CD4-positive, alpha-beta memory T cell (primary cell): ENCODE measurements at places on chromosomes 1 and 21. TPM values are rescaled to one million over a fixed set of nuclear protein-coding genes. Genes with fewer than 3 reads are reported as not detected.

- no peak for DNase-seq
Measured at GRCh38 chr1:22780696-22781095, 70.1 kb downstream of the EPHB2 start.

DNA sequence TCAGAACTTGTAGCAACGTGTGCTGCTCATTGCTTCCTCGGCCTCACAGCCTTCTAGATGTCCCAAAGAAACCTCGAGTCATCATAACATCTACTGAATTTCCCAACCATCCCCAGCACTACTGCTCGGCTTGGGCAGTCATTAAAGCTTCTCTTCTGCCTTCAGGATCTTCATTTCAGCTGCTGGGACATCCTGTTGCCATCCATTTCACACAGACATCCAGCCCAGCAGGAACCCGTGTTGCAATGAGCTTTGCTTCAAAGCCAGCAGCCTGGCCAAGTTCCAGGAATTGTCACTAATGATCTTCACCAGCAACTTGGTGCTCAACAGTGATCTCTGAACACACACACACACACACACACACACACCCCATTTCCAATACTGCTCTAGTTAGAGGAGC, 18.5 kb downstream of the WLS start:
- DNase-seq: no peak

DNA sequence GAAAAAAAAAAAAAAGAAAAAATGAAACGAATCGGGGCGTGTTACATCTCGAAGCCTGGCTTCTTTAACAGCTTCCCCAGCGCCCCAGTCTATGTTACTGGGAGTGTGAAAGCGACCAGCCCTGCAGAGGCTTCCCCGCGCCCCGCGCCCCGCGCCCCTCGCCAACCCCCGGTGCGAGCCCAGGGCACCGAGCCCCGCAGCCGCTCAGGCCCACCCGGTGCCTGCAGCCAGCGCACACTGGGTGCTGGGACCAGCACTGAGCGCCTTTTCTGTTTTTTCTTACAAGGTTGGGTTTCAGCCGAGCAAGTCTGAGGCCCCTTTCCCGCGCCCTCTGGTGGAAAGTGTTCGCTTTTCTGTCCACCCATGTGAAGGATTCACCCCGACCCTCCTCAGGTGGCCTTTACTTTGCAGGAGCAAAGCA, 42.1 kb upstream of the ZNF496 start:
- DNase-seq: peak; percentile 45

DNA sequence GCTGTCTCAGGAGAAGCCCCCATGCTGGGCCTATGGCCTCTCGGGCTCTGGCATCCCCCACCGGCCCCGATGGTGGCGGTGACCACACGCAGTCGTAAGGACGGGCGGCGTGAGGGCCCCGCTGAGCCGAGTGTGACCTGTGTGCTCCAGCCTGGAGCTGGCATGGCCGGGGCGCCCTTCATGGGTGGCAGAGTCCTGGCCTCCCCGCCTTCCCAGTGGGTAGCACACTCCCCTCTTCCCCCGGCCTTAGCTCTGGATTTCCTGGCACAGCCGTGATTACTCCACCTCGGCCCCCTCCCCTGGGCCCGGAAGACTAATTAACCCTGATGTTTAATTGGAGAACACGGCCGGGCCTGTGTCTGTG, 44.6 kb downstream of the SLX9 start:
- DNase-seq: no peak

DNA sequence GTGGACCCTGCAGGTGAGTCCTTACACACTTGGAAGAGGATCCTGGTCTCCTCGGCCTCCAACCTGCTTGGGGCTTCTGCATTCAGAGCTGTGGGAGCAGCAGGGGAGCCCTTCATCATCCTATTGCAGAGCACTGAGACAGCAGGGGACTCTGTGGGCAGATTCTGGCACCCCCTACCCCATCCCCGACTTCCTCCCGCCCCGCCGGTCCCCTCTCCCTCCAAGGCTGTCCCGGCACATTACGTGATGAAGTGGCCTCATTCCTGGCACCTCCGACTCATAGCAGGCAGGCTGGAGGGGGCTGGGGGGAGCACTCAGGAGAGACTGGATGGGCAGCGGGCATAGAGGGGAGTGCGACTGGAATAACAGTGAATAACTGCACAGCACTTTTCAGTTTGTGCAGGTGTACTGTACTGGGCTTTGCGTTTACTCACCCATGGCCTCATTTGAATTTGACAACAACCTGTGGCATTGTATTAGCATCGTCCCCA, 394.1 kb downstream of the MATN1 start:
- DNase-seq: no peak

GRCh38 chr1:210707300-210708240, 378.9 kb downstream of the HHAT start:
- DNase-seq: no peak

GRCh38 chr1:112818990-112819689, 104.0 kb upstream of the PPM1J start:
- no peak for DNase-seq

DNA sequence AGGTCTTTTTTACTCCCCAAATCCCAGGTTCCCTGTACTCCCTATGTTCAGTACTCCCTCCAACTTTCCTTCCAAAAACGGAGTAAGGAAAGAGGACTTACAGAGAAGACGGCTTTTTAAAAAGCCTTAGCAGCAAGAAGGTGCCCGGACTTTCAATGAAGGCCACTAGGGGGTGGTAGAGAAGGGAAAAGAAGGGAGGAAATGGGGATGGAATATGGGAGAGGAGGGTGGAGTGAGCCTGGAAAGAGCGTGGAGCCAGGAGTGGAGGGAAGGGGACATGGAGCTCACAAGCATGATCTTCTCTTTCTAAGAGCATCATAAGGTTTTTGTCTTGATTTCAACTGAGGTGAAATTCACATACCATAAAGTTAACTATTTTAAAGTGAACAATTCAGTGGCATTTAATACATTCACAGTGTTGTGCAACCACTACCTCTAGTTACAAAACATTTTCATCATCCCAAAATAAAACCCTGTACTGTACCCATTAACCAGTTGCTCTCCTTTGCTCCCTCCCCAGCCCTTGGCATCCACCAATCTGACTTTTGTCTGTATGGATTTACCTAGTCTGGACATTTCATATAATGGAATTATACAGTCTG, 129.9 kb downstream of the ZNF281 start:
- DNase-seq: no peak

- no peak for DNase-seq
Measured at GRCh38 chr1:170424346-170424745, 107.6 kb upstream of the GORAB start.

DNA sequence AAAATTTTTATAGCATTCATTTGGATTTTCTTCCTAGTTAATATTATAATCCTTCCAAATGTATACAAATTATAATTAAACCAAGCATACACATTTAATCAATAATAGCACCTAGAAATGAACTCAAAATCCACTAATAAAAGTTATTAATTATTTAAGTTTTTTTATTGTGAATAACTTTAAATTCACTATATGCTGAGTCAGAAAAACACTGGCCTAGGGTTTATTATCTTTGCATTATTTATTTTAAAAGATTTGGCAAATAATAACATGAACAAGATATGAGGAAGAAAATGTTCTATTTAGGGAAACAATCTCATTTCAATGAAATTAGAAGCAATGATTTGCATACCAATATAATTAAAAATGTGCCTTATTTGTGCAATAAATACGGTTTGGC, 951.5 kb downstream of the KCNT2 start:
- no peak for DNase-seq

- no peak for DNase-seq
Measured at GRCh38 chr1:111895469-111895868, 94.0 kb downstream of the KCND3 start.

DNA sequence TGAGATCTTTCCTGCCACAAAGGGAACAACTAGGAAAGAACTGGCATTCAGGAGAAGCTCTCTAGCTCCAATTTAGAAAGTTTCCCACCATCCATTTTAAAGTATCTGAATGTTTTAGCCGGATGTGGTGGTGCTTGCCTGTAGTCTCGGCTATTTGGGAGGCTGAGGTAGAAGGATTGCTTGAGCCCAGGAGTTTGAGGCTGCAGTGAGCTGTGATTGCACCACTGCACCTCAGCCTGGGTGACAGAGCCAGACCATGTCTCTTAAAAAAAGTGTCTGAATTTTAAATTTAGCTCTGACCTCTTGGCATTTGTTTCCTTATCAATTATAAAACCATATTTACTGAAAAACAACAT, 67.2 kb downstream of the RPAP2 start:
- no peak for DNase-seq

DNA sequence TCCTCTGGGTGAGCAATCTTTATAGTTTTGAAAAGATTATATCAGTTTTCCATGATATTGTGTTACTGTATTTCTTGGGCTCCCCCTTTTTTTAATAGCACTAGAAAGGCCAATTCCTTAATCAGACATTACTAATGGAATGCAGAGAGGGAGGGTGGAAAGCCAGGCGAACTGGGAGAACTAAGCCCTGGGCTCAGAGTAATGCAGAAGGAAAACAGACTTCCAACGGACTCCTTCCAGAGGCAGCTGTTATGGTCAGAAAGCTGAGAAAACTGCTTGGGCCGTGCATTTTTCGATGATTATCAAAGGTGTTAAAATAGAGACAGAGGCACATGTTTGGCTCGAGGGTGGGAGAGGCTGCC, 206.3 kb downstream of the FOXD2 start:
- no peak for DNase-seq

- no peak for DNase-seq
Measured at GRCh38 chr1:32988665-32989064, 24.1 kb upstream of the RNF19B start.

- peak; percentile 74 for DNase-seq
Measured at GRCh38 chr1:154405747-154406571, 816 bp downstream of the IL6R start.

- no peak for DNase-seq
Measured at GRCh38 chr1:197787623-197788536, 12.6 kb upstream of the DENND1B start.

GRCh38 chr1:193069748-193070385, 10.5 kb downstream of the RO60 start:
- no peak for DNase-seq

- DNase-seq: no peak
Measured at GRCh38 chr1:101905283-101905835, 91.4 kb downstream of the OLFM3 start.

- DNase-seq: no peak
Measured at GRCh38 chr1:100051401-100051800, 81.3 kb downstream of the SASS6 start.

DNA sequence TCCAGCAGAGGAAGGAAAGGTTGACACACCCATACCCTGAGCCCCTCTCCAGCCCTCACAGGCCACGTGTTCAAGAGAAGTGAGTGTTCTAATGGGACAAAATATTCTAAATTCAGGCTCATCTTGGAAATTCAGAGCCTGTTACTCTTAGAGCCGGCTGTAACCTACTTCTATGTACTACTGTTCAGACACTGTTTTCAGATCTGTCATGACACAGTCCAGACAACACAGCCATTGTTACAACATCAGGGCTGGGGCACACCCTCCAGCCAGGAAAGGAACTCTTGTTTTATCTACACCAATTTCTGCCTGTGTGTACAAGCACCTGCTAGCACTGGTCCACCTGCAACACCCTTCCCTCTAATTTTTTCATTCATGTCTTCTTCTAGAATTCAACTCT, 145.4 kb upstream of the C8B start:
- DNase-seq: no peak

Gene CCDC27
- total RNA-seq: not detected

Gene OR10Z1
- total RNA-seq: not detected

Gene DUSP23
- 14.5 TPM for total RNA-seq

Gene CHIA
- total RNA-seq: not detected

Gene APOBEC4
- not detected for total RNA-seq

Gene AGL
- 19.0 TPM for total RNA-seq

Gene CFAP57
- total RNA-seq: not detected
